HS-27A (cell line): ENCODE measurements at places on chromosomes 1 and 21.
A peak's percentile ranks its signal among the peaks of the same experiment; 100 is the strongest.

- DNase-seq, result no peak
Measured at GRCh38 chr1:83033682-83034081, 965.2 kb downstream of the TTLL7 start.

- no peak for DNase-seq
Measured at GRCh38 chr1:90557706-90558105, 159.4 kb downstream of the BARHL2 start.

DNA sequence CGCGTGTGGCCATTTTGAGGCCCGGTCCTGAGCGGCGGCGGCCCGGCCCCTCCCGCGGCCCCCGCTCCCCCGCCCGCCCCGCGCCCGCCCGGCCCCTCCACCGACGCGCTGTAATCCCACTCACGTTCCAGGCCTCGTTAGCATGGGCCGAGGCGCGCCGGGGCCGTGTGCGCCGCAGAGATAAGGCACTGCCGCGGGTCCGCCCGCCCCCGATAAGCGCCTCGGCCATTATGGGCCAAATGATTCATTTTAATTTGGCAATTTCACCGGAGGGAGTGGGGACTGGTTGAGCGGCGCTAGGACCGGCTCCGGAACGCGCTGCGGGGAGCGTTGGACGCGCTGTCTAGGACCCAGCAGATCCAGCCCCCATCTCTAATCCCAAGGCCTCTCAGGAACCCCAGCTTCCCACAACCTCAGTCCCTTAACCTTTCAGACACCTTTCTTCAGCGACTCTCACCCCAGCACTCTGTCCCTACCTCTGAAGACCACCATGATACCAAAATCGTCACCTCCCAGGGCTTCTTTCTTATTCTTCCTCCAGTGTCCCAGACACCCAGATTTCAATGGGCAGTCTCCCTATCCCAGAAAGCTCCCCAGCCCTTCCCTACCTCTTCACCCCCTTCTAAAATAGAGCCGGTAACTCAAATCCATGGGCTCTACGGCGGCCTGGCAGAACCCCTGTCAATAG, at the start of gene TAL1:
Gene TAL1 (minus strand): TSS at position 39 of the 688 bp plus-strand sequence. CDS start 6,337 bp downstream, outside the sequence.
- no peak for DNase-seq

DNA sequence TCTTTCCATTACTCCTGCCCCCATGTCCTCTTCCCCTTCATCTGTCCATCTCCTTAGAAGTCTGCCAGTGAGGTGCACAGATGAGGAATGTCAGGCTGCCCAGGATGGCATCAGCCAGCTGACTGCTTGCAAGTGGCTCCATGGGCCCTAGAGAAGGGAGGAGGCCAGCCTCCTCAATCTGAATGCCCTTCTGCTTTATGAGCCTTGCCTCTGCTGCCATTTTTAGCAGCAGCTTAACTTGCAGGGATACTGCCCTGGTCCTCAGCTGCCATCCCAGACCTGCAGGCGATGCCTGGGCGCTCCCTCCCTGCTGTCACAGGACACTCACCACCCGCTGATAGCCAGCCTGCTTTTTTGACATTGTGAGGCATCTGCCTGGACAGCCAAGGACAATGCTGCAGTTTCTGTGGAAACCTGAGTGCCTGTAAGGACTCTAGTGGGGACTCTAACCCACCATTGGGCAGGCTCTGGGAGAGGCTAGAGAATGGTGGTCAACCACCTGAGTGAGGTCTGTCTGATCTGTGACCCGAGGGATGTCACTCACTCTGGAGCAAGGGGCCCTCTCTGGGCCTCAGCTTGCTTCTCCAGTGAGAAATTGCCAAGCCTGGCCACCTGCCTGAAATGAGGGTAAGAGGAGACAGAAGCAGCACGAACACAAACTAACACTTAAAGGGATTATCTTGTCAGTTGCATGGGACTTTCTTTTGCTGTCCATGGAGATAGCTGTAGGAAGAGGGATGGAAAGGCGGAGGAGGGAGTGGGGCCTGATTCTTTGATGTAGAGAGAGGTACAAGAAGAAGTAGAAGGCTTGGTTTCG, 185.0 kb downstream of the MIS18A start:
- no peak for DNase-seq

- DNase-seq, result no peak
Measured at GRCh38 chr1:60809204-60809980, 273.0 kb upstream of the NFIA start.

DNA sequence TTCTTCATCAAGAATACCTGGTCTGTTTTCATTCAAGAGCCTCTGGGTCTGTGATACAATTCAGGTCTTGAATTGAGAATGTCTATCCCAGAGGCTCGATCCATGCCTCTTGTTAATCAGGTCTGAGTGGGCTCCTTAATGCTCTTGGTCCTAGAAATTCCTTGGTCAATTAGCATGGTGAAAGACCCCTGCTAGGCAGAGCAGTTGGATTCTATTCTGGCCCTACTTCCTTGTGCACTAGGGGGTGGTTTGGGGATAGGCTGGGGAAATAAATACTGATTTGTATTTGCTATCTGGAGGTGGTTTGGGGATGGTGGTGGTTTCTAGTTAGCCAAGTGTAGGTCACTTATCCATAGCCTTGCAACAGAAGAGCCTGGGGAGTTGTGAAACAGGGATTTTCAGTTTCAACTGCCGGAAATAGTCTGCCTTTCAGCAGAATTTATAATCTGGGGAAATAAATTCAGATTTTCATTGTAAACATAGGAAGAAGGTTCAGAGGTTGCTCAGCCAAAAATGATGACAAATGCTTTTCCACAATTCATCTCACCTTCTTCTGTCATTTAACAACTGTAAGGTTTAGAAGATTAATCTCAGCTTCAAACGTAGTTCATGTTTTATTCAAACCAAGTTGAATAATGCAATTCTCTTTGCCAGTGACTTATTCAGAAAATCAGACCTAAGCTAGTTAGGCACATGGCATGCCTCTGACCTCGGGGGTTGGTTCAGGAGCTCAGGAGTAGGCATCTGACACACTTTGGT, 22.2 kb upstream of the SCAF4 start:
- DNase-seq, result no peak

DNA sequence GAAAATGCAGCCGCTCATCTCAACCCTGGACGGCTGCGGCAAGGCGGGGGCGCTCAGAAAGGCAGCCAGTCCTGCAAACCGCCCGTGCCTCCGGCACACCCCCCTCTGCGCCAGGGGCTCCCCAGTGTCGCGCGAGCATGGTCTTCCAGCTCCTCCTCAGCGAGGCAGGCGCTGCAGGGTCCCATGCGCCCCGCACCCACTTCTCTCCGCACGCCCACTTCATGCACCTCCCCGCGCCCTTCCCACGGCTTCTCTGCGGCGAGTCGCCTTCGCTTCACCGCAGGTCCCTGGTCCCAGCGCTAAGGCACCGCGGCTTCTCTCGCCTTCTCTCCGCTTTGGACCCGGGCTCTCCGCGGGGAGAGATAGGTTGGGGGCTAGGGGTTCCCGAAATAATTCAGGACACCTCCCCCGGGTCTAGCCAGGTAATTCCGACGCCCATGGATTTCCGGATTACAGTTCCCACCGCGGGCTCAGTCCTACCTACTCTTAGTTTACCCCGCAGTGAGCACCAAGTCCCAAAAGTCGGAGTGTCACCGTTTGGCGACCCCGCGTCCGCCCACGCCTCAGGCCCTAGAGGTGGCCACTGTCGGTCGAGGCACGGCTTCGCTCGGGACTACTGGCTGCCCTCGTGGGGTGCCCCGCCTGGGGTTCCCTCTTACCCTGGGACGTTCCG, 67.5 kb downstream of the SYT2 start:
- DNase-seq, result no peak

DNA sequence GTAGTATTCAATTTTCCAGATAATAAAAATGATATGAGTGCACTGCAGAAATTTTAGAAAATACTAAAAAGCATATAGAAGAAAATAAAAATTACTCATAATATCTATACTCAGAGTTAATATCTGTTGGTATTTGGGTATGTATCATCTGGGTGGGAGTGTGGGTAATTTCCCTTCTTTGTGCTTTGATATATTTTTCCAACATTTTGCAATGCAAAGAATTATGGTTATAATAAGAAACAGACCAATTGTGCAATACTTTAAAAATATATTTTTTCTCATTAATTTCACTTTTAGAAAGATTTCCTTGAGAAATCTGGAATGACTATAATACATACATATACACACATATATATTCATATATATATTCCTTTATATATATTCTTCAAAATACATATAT, 665.7 kb downstream of the ADGRL2 start:
- no peak for DNase-seq

- DNase-seq, result no peak
Measured at GRCh38 chr1:226722901-226723656, 16.0 kb downstream of the ITPKB start.

- DNase-seq, result no peak
Measured at GRCh38 chr1:91754348-91754747, 131.6 kb downstream of the TGFBR3 start.

DNA sequence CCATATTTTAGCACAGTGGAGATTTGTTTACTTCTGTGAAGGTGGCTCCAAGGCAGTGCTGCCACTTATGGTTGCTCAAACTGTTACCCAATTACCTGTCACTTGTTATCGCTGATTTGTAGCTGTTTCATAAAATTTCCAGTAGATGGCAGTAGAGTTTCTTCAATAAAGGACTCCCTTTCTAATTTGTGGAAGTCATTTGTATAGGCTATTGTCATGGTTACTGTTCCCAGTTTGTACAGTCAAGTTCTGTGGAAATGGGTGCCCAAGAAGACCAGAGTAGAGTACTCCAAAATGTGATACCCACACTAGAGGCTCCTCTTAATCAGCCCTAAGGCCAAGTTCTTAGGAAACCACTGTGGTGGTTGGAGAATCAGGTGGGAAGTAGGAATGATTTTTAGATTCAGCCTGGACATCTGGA, 186.1 kb downstream of the CLEC20A start:
- peak; percentile 31 for DNase-seq

GRCh38 chr1:15272009-15272781, 25.2 kb downstream of the FHAD1 start:
- peak; percentile 59 for DNase-seq

DNA sequence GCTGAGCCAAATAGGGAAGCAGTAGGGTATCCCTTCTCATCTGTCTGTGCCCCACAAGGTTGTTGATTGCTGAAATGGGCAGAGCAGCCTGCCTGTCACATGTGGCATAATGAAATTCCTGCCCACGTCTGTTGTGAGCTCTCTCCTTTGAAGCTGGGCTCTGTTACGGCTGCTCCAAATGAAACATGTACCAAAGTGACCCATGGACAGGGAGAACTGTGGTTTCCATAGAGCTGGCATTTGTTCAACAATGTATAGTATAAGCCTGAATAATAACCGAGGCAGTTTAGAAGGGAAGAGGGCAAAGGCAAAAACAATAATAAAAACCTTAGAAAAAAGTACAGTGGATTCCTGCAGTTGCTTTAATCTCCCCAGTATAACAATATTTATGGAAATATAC, 149.7 kb downstream of the LYPLAL1 start:
- DNase-seq, result no peak

DNA sequence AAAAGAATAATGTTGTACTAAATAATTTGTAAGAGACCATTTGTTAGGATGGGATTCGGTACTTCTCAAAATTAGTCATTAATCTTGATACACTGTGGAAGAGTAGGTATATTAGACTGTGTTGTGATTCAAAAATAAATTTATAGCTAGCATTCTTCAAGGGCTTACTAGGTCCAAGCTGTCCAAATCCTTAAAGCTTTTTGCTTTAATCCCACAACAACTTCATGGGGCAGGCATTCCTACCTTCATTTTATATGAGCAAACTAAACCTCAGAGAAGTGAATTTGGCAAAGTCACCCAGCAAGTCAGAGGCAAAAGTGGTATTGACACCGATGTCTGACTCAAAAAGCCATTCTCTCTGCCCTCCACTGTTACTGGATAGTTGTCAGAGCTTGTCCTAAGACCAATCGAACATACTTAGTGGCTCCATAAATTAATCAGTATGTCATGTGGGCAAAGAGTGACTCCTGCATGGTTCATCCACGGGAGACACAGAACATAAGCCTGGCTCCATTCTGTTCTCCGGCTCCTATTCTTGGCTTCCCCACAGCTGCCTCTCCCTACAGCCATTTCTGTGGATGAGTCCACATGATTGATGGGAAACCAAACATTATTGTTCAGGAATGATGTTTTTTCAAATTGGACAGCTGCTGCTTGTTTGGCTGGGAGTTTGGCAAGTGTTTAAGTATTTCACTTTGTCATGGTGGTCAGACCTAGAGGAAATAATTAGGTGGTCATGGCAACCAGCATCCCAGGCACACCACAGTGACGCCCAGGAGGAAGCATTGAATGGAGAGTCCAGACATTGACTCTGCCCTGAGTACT, 133.4 kb upstream of the FGGY start:
- DNase-seq, result no peak

GRCh38 chr1:166485620-166486019, 318.8 kb upstream of the FAM78B start:
- DNase-seq, result no peak

- DNase-seq, result no peak
Measured at GRCh38 chr21:38310646-38311485, 54.1 kb downstream of the KCNJ15 start.

- DNase-seq, result peak; percentile 87
Measured at GRCh38 chr21:29299916-29300806, 1.4 kb downstream of the BACH1 start.

DNA sequence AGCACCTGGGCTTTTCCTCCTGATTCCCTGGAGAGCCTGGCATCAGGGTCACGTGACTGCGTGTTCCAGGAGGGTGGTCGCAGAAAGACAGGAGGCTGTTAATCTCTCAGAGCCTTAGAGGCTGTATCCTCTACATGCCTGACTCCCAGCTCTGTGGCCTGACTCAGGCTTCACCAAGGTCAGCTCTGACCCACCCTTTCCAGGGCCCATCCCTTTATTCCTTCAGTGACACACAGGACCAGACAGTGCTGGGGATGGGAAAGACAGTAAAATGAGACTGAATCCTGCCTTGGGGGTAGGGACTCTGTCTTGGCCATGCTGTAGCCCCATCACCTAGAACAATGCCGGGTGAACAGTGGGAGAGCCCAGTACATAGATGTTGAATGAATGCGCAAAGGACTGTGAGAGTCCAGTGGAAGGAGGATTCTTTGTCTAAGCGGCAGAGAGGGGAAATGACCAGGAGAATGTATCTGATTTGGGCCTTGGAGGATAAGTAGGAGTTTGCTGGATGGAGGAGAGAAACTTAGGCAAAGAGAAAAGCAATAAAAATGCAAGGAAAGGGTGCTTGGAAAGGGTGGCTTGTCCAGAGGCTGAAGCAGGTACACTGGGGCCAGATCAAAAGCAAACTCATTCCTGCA, 33.0 kb downstream of the EPHX1 start:
- DNase-seq, result no peak

DNA sequence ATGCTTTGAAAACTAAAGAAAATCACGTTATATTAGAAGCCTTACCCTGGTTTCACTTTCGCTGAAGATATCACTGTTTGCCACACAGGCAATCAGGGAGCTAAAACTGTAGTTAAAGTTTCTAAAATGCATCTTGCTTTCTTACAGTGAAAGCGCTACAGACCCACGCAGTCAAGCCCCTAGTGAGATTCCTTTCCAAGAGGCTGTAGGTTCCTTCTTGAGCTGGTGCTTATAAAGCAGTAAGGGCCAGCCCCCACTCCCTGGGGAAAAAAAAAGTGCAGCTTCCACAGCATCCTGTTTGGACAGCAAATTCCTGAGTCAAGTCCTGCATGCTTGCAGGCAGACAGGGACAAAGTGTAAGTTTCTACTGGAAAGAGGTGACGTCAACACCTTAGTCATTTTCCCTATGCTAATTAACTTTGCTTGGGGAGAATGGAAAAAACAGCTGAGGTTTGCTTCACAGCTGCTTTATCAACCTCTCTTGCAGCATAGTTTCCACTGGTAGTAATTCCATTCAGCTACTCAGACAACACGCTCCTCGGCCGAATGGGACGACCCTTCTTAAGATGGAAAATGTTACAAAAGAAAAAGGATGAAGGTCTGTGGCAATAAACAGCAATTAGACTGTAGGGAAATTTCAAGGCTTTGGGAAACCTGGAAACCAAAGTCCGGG, 14.7 kb upstream of the KCNE1 start:
- peak; percentile 77 for DNase-seq
